Purkinje cell (primary cell): ENCODE measurements at places on chromosomes 5 and 9. TPM values are rescaled to one million over a fixed set of nuclear protein-coding genes. Genes with fewer than 3 reads are reported as not detected.

Gene IL13
- not detected in 2 replicates for polyA plus RNA-seq

Gene PCDHGC4
- polyA plus RNA-seq, result 0.22 and 4.5 TPM in 2 replicates

Gene RFX3
- polyA plus RNA-seq, result 6.3 and 7.1 TPM in 2 replicates

Gene SV2C
- 50.4 and 53.8 TPM in 2 replicates for polyA plus RNA-seq

Gene SRP19
- polyA plus RNA-seq, result 94.4 and 142 TPM in 2 replicates

Gene PLK2
- polyA plus RNA-seq, result 8.0 and 20.5 TPM in 2 replicates
